SJSA1 (cell line): ENCODE measurements at places on chromosomes 4 and X. TPM values are rescaled to one million over a fixed set of nuclear protein-coding genes. Genes with fewer than 3 reads are reported as not detected.

MCF2 gene
- 0.21 TPM in 1 of 2 replicates, not detected in the other for total RNA-seq

ZCCHC4 gene
- 9.2 and 11.2 TPM in 2 replicates for total RNA-seq

CSAG1 gene
- not detected in 2 replicates for total RNA-seq

GUCY1A1 gene
- total RNA-seq, result not detected in 2 replicates

STS gene
- total RNA-seq, result 2.4 and 4.4 TPM in 2 replicates

ITIH6 gene
- not detected in 2 replicates for total RNA-seq

DGKQ gene
- 2.4 and 4.2 TPM in 2 replicates for total RNA-seq

CXCL6 gene
- total RNA-seq, result not detected in 2 replicates

BTK gene
- total RNA-seq, result not detected in 2 replicates

GAB1 gene
- 2.3 and 7.8 TPM in 2 replicates for total RNA-seq

GPR119 gene
- total RNA-seq, result not detected in 2 replicates

GABRE gene
- 9.8 and 17.1 TPM in 2 replicates for total RNA-seq

PHOX2B gene
- total RNA-seq, result not detected in 2 replicates

TREX2 gene
- 0.39 TPM in 1 of 2 replicates, not detected in the other for total RNA-seq

MAGED4 gene
- total RNA-seq, result 10.2 and 35.2 TPM in 2 replicates

FMR1NB gene
- total RNA-seq, result not detected in 2 replicates

TMSB15C gene
- total RNA-seq, result 3.1 and 5.8 TPM in 2 replicates

PDLIM3 gene
- total RNA-seq, result 87.3 and 157 TPM in 2 replicates

UGT2B11 gene
- total RNA-seq, result not detected in 2 replicates

GIMD1 gene
- not detected in 2 replicates for total RNA-seq

GAGE12J gene
- not detected in 2 replicates for total RNA-seq

RHOXF2B gene
- total RNA-seq, result not detected in 2 replicates

KDR gene
- 0.16 TPM in 1 of 2 replicates, not detected in the other for total RNA-seq

TLR1 gene
- total RNA-seq, result 0.41 and 1.1 TPM in 2 replicates

GLUD2 gene
- 0.38 and 0.55 TPM in 2 replicates for total RNA-seq

PLXNB3 gene
- total RNA-seq, result 0.03 and 1.3 TPM in 2 replicates

GLRA2 gene
- not detected in 2 replicates for total RNA-seq

CTAG1B gene
- total RNA-seq, result not detected in 2 replicates

POF1B gene
- not detected in 2 replicates for total RNA-seq

CYBB gene
- 0.24 and 0.34 TPM in 2 replicates for total RNA-seq

GJB1 gene
- total RNA-seq, result not detected in 2 replicates

NCAPG gene
- total RNA-seq, result 53.9 and 54.1 TPM in 2 replicates

IQSEC2 gene
- total RNA-seq, result 4.8 and 5.1 TPM in 2 replicates

RBMXL3 gene
- total RNA-seq, result not detected in 2 replicates

F8A3 gene
- 5.6 and 6.7 TPM in 2 replicates for total RNA-seq

TMEM150C gene
- 0.06 TPM in 1 of 2 replicates, not detected in the other for total RNA-seq

SLC34A2 gene
- not detected in 2 replicates for total RNA-seq

P2RY8 gene
- not detected in 2 replicates for total RNA-seq

NPY1R gene
- total RNA-seq, result not detected in 2 replicates

PNCK gene
- not detected in 2 replicates for total RNA-seq

YY2 gene
- 0.53 and 1.7 TPM in 2 replicates for total RNA-seq

PRMT9 gene
- 7.4 and 7.8 TPM in 2 replicates for total RNA-seq

GNRHR gene
- not detected in 2 replicates for total RNA-seq

PLAC1 gene
- not detected in 2 replicates for total RNA-seq

LINC00632 gene
- total RNA-seq, result not detected in 2 replicates

HELT gene
- not detected in 2 replicates for total RNA-seq

BEX2 gene
- not detected in 2 replicates for total RNA-seq

CYP2U1 gene
- 9.3 and 10.4 TPM in 2 replicates for total RNA-seq

SORCS2 gene
- total RNA-seq, result 0.05 TPM in 1 of 2 replicates, not detected in the other

COL4A6 gene
- under 0.01 TPM in 1 of 2 replicates, not detected in the other for total RNA-seq

GPR34 gene
- total RNA-seq, result not detected in 2 replicates

LDB2 gene
- total RNA-seq, result 8.0 and 16.5 TPM in 2 replicates

IDH3G gene
- total RNA-seq, result 51.0 and 80.1 TPM in 2 replicates

GRSF1 gene
- total RNA-seq, result 82.1 and 100 TPM in 2 replicates

CETN2 gene
- total RNA-seq, result 33.8 and 53.2 TPM in 2 replicates

AKAP14 gene
- total RNA-seq, result not detected in 2 replicates

TRIM60 gene
- not detected in 2 replicates for total RNA-seq

AGTR2 gene
- not detected in 2 replicates for total RNA-seq

NEXMIF gene
- not detected in 2 replicates for total RNA-seq
